ENCODE measurements at places on chromosomes 2 and 18.

DNA sequence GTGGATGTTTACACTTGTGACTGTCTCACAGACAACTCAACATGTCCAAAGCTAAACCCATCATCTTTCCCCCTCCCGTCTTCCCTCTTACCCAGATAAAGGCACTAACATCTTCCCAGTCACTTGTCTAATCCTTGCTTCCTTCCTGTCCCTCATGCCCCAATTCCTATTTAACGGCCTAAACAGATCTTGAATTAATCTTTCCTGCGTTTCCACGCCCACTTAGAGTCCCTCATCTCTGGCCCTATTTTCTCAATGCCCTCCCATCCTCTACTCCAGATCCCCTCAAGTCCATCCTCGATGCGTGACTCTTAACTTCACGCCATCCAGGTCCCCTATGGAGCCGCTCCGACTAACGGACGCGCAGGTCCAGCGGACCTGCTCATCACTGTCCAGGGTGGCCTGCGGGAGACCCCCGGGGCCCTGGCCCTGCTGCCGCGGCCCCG lies 682 bp upstream of the SCLY start:
- DNase-seq = no peak

GRCh38 chr18:51516478-51517038 lies 319.1 kb upstream of the MEX3C start:
- no peak for DNase-seq

DNA sequence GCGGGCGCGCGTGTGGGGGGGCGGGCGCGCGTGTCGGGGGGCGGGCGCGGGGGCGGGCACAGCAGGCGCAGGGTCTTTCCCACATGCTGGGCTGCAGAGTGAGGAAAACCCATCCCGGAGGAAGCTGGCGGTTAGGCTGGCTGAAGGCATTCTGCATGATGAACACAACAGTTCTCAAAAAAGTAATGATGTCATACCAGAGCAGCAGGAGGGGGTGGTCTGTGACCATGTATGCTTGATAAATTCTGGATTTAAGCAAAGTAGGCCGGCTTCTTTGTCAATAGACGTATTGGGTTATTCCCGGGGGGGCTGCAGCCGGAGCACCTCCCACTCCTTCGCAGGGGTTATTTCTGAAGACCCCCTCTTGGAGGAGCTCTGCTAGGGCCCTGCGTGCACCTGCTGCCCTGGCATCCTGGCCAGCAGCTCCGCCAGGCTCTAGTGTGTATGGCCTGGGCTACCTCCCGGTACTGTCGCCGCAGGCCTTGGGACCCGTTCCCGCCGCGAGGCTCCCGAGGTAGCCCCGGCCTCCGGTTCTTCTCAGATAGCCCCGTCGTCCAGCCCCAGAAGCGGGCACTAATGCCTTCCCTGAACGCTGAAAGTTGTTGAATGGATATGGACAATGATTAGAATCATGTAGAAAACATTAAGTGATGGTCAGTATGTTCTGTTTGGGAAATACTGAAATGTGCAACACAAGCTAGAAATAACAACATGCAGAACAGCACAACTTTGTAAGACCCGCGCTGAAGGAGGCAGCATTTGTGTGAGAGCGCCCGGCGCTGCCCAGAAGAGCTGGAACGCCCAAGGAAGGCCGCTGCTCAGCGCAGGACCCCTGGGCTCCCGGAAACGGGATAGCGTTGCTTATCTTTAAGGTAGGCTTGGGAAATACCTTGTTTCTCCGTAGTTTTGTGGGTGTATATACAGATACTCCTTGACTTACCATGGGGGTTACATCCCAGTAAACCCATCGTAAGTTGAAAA lies 101.4 kb upstream of the RAB6C start:
- DNase-seq = peak; percentile 5

DNA sequence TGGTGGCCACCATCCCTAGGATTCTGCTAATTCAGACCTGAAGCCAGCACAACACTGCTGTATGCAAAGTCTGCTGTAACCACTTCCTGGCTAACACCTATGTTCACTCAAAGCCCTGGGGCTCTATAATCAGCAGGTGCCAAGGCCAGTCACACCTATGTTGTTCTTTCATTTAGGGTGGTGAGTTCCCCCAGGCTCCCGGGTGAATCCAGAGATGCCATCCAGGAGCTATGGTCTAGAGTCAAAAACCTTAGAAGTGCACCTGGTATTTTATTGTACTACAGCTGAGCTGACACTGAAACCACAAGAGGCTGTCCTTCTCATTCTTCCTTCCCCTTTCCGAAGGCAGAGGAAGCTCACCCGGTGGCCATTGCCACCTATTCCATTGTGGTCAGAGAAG lies 46.2 kb upstream of the CCDC141 start:
- DNase-seq = no peak

DNA sequence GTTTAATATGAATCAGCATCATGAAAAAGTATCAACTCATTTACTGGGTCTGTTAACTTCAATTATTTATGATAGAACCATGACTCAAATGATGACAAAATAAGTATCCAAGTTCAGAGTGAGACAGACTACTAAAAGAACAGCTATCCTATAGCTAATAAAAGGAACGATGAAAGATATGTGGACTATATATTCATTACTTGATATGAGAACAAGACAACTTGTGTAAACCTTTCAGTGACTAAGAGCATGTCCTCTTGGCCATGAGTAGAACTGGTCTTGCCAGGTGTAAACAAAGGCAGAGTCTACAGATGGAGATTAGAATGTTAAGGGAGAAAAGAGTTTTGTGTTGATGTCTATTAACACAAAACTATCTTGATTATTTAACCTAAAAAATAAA lies 360.4 kb upstream of the ZC3H15 start:
- no peak for DNase-seq

DNA sequence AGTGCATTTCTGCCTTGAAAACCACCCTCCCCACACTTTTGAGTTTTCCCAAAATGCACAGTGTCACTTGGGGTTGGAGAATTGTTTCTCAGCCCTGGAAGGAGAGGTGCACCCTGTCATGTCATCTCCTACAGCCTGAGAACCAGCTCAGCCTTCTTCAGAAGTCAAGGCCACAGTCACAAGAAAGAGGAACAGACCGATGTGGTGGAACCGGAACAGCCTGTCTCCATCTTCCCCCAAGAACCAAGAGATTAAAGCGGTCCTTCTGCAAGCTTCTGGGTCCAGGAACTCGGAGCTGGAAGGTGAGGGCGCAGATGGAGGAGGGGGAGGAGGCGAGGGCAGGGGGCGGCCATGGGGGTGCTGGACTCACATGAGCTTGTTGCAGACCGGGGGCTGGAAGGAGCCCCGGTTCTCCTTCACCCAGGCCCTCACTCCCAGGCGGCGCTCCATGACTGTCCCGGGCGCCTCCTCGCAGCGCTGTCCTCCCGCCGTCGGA lies 248 bp downstream of the HAAO start:
- DNase-seq = no peak

DNA sequence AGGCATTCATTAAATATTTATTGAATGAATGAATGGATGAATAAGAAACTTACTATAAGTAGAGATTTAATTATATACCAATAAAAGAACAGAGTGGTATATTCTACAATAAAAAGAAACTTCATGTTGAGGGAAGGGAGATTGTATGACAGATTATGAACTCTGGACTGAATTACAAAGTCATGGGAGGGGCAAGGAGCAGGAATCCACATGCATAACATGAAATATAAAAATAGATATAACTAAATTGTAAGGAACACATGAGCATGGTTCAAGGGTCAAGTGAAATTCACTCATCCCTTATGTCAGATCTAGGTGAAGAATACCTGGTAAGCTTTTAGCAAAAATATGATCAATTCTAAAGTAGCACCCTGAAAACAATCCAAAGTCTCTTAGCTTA lies 27.1 kb upstream of the TLK1 start:
- no peak for DNase-seq

DNA sequence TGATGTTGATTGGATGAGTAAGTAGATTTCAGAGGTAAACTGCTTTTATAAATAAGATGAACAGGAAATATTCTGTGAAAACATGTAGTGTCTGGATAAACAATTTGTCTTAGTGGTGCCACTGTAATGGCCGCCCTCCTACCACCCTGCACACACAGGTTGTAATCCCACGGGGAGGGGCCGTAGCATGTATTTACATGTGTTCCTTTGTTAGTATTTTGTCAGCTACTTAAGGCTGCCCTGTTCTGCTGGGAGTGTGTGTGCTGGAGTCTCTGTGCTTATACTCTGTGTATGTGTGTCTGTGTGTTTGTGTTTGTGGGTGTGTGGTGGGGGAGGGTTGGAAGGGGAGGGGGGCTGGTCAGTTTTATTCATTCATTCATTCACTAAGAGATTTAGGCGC lies 5.1 kb downstream of the TSHZ1 start:
- DNase-seq = no peak

DNA sequence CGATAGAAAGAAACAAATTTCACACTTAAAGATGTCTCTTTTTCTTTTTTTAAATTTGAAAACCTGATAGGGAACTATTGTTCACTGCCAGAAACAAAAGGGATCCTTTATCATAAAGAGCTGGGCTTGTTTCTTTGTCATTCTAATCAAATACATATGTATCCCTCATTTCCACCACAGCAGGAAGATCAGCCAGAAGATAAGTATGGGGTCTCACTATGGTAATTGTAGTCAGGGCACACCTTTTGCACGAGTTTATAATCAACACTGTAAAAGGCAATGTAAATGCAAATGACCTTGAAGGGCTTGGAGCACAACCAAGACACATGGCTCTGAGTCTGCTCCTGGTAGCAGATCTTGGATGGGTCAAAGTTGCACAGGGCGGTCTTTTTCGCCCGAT lies 109.5 kb downstream of the NXPH2 start:
- no peak for DNase-seq

GRCh38 chr2:233328922-233329321 lies 21.3 kb downstream of the SAG start:
- DNase-seq = no peak

- DNase-seq = no peak
These were observed 1.5 kb downstream of the POU3F3 start for GRCh38 chr2:104855221-104856085.

DNA sequence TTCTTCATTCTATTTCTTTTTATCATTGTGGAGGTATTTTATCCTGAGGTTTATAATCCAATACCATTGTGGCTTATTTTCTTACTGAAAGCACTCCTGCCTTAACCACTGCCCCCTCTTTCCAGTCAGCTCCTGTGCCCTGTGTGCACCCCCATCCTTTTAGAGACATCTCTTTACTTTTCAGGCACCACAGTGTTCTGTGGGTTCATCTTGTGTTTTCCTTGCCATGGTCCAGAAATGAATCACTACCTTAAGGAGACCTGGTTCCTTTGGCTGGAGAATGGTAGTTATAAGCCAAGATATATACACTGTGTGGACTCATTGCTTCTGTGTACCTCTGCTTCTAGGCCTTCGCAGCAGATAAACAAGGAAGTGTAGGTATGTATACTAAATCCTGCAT lies 278.3 kb downstream of the PTGR3 start:
- DNase-seq = no peak

- DNase-seq = no peak
These were observed 193.1 kb downstream of the RIT2 start for GRCh38 chr18:42922363-42922762.

GRCh38 chr18:26700728-26701127 lies 152.4 kb upstream of the KCTD1 start:
- no peak for DNase-seq

GRCh38 chr18:79218605-79219190 lies 149.5 kb downstream of the ATP9B start:
- DNase-seq = no peak

DNA sequence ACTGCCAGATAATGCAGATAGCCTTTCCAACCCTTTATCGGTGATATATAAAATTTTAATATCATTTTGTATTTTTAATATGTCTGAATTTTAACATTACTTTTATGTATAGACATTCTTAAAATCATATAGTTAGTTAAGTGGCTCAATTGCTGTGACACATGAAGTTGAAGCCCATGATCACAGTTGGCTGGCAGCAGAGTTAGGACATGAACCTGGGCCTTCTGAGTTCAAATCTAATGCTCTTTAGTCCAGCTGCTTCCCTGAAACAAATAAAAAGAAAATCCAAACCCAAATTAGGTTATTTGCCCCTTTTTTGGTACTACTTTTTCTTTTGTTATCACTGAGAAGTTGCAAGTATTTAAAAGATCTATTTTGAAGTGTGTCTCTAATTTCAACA lies 5.6 kb downstream of the ELP2 start:
- DNase-seq = no peak

GRCh38 chr2:154827286-154827685 lies 128.8 kb downstream of the KCNJ3 start:
- no peak for DNase-seq

DNA sequence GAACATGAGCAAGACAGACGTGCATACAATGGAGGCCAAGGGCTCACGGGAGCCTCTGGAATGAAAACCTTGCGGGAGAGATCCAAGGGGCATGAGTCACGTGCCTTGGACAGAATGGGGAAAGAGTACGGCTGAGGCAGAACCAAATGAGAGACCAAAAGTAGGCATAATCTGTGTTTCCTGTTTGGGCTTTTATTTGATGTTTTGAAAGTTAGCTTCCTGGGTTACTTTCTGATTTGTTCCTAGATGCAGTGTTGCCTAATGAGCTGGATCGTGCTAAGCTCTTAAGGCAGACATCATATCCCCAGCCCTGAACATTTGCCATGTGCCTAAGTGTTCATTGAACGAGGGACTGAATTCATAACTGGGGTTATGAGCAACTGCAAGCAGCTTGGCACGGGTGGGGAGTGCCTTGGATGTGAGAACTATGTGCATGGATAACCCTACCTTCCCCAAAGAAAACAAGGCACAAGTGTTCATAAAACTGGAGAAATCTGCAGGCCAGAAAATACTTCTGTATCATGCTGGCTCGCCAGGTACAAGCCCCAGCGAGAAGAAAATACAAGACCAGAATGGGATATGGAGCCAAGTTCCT lies 60.3 kb upstream of the RPL31 start:
- no peak for DNase-seq

DNA sequence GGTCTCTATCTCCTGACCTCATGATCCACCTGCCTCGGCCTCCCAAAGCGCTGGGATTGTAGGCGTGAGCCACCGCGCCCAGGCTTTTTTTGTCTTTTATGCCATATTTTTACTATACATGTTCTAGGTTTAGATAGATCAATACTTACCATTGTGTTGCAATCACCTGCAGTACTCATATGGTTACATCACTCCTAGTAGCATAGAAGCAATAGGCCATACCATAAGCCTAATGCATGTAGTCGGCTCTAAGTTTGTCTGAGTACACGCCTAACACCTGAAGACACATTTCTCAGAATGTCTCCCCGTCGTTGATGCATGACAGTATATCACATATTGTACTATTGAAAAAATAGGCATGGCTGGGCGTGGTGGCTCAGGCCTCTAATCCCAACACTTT lies 27.1 kb upstream of the TGIF1 start:
- DNase-seq = no peak

DNA sequence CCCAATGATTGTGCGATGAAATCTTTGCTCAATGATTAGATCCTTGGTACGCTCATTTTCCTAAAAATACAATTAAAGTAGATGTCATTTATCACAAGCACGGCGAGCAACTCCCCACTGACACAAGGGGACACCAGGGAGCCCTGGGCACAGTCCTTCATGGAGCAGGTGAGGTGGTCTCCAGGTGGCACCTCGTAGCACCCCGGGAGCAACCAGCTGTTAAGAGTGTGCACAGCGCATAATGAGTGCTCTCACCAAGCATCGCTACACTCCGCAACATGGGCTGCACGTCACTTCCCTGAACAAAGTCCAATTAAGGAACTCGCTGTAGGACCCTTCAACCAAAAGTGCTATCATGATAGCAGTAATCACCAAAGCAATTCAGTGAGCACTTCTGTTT lies 59.8 kb downstream of the ANO7 start:
- no peak for DNase-seq

Data from stimulated activated CD4-positive, alpha-beta T cell treated with anti-CD3 and anti-CD28 coated beads, TNF-alpha, amount 100 ng/mL, for 24 hours (primary cell).